ENCODE measurements at places on chromosomes 11 and 22.

GRCh38 chr11:11743216-11743615 is 98.6 kb upstream of the USP47 start:
- DNase-seq = no peak

- no peak for DNase-seq
Measured at GRCh38 chr11:46632502-46632901, 15.1 kb downstream of the ATG13 start.

- DNase-seq = peak; percentile 20
Measured at GRCh38 chr11:70031631-70032469, 46.3 kb upstream of the ANO1 start.

DNA sequence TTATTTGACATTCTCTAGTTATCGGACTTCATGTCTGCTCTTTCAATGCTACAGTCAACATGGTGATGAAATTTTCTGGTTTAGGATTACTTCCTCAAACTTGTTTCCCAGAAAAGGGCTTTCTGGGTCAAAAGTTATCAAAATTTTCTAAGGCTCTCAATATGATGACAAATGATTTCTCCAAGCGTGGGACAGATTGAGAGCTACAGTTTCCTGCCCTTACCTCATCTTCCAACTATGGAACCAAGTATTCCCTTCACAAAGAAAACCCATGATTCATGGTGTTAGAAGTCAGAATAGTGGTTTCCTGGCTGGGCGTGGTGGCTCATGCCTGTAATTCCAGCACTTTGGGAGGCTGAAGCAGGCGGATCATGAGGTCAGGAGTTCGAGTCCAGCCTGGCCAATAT is 17.8 kb downstream of the MYO18B start:
- no peak for DNase-seq

DNA sequence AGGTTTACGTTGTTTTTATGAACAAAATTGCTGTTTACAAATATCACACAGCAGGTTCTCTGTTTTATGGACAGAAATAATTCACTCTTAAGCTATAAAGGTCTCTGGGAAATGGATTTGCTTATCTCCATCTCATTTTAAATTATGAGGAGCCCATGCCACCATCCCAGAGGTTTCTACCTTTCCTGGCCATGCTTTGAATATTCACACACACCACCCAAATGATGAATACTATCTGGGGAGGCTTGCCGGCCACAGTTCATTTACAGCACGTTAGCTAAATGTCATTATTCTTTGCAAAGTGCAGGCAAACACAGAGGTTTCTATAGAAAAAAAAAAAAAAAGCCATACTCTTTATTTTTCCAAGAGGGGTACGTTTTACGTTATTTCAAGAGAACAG is 1446.7 kb downstream of the FAM181B start:
- no peak for DNase-seq

DNA sequence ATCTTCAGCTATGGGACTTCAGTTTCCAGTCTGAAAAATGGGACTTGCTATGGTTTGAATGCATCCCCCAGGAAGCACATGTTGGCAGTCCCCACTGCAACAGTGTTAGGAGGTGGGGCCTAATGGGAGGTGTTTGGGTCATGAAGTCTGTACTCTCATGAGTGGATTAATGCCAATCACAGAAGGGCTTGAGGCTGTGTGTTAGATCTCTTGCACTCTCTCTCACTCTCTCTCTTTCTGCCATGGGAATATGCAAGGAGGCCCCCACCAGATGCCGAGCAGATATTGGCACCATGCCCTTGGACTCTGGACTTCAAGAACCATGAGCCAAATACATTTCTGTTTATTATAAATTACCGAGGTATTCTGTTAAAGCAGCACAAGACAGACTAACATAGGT is 7.8 kb upstream of the AP1B1 start:
- no peak for DNase-seq

DNA sequence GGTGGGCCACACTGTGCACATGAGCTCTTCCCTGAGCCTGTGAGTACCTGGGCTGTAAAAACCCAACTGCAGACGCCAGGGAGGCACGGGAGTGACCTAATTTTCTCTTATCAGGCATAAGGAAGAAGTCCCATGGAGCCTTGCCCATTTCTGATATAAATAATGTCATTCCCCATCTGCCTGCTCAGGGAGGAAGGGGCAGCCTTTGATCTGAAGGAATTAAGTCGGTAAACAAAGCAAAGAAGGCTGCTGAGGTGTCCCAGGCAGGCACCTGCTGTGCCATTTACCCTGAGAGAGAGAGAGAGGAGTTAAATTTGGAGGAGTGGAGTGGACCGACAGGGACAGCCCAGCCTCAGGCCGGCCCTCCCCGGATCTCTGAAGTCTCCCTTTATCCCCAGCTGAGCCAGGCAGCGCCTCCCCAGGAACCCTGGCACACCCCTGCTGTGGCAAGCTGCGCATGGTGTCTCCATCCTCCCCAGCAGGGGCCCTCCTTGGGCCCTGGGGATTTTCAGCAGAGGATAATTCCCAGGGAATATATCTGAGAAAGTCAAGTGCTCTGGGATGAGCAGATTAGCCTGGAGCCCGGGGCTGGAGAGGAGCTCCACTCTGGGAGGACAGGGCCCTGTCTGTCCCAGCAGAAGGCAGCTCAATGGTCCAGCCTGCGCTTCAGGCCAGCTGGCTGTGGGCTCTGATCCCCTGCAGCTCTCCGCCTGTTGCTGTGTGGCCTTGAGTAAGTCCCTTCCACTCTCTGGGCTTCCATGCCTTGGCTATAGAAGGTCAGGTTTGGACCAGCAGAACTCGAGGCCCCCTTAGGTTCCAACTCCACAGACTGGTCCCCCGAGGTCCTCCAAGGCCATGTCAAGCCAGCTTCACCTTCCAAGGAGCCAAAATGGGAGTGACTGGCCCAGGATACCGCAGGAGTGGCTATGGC is 17.5 kb upstream of the CABP7 start:
- DNase-seq = no peak

DNA sequence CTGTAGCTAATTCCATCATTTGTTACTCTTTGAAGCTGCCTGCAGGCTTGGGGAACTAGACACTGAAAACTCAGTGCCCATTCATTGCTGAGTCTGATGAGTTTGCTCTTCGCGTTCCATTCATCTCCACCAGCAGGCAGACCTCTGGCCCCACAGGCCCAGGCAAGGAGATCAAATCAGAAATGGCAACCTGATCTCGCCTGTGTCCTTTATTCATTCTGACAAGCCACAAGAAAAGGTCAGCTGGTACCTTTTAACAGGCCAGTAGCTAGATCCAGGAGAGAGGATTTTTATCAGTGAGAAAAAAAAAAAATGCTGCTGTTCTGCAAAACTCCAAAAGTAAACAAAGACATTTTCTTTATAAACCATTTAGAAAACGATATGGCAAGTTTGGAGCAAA is 742.5 kb downstream of the ETS1 start:
- DNase-seq = no peak

DNA sequence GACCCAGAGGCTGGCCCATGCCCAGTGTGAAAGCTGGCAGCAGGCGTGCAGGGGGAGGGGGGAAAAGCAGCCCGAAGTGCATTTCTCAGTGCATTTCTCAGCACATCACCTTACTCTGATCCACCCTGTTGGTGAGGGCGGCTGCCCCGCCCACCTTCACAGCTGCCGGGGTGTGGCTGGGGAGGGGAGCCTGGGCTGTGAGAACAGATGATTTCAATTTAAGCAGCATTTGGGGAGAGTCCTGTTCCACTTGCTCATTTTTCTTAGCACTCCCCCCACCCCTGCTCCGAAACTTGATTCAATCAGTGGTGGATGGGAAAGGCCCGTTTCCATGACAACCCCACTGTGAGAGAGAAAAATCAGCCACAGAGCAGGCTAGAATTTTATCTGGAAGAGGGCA is 84.8 kb downstream of the SNX19 start:
- DNase-seq = no peak

DNA sequence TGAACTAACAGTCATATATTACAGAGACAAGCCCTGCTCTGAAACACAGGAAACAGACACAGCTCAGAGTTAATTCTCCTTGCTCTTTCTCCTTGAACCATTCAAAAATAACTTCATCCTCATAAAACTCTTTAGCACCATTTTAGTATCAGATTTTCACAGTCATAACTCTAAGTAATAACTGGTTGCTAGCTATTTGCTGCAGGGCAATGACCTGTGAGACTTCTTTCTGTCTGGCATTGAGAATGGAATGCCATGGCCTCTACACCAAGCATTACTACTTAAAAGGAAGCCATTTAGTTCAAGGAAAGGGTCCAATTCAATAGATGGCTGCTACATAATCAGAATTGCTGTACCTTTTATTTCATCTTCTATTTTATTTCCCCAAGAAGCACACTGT is 186.6 kb upstream of the CCDC90B start:
- no peak for DNase-seq

- DNase-seq = no peak
Measured at GRCh38 chr22:33209930-33210784, 152.0 kb upstream of the SYN3 start.

DNA sequence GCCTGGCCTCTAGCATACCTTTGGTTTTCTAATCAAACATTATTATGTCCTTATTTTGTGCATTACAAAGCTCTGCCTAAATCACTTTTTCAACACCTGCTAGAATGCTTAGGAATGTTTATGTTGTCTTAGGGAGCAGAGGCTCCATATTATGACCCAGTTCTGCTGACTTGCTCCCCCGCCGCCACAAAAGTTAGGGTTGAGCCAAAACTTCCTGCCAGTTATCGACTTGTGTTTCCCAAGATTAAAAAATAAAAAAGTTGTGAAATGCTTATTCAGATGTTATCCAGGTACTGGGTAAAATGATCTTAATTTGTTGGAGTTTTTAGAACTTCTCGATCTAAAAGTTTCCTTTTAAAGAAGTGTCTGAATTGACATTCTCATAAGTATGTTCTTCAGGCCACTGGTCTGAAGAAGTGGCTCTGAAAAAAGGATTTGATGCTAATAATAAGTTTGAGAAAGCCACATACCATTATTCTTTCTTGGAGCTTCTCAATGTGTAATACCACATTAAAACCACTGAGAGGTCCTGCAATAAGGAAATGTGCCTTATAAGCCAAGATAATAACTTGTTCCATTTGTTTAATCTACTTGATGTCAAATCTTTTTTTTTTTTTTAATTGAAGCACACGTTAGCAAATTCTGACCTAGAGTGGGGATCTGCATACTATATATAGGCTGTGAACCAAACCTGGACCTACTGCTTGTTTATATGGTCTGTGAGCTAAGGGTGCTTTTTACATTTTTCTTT is 2.2 kb downstream of the RNF185 start:
- DNase-seq = no peak

DNA sequence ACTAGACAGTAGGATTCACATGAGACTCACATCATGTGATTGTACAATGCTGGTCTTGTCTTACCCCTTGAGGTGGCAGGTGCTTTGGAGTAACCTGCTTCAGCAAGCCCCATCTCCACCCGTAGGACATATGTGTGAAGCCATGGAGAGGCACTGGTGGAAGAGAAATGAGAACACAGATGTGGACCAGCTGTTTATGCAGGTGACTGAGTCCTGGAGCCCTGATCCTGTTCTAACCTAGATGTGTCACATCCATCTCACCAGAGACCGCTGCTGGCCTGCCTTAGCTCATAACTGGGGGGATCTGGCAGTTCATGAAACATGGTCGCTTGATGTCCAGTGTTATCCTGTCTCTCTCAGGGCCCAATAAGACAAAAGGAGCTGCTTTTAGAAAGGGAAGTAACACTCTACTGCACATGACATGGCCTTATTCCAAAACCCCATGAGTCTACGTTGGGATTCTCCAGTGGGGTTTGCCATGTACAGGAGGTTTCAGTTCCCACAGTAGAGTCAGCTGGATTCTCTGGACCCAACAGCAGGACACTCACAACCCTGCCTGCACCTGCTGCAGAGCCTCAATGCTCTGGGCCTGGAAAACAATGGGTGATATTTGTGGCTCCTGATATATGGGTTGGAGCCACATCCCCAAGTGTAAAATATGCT is 62.0 kb downstream of the GGTLC2 start:
- DNase-seq = no peak

DNA sequence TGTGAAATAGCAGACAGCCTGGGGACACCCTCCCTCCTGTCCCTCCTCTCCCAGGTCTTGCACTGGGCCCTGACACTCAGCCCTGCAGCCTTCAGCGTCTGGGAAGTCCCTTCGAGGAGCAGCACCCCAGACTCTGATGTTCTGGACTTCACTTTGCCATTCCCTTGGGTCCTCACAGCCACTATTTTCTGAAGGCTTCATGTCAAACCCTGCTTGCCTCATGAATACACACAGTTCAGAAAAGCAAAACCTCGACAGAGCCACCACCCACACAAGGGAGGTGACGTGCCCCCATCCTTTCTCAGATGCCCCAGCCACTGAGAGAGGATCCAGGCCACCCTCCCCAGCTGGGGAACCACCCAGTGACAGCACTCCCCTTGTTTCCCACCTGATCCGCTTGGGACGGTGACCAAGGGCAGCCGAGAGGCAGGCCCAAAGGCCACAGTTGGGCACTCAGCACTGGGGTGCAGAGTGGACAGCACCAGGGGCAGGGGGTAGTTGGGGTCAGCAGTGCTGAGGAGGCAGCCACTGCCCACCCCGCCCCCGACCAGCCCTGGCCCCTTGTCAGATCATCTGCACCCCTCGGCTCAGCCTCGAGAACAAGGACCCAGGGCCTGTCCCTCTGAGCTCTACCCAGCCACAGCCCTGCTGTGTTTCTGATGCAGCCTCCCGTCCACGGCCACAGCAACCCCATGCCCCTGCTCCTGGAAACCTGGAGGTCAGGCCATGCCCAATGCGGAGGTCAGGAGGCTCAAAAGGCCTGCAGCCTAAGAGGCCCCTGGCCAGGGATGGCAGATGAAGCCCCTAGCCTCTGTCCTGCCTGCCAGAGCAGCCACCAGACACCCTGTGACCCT is 3.1 kb upstream of the TNNT3 start:
- DNase-seq = no peak

- DNase-seq = no peak
Measured at GRCh38 chr11:134365011-134365925, 33.5 kb downstream of the GLB1L2 start.

- no peak for DNase-seq
Measured at GRCh38 chr11:71307811-71308645, 55.7 kb upstream of the SHANK2 start.

DNA sequence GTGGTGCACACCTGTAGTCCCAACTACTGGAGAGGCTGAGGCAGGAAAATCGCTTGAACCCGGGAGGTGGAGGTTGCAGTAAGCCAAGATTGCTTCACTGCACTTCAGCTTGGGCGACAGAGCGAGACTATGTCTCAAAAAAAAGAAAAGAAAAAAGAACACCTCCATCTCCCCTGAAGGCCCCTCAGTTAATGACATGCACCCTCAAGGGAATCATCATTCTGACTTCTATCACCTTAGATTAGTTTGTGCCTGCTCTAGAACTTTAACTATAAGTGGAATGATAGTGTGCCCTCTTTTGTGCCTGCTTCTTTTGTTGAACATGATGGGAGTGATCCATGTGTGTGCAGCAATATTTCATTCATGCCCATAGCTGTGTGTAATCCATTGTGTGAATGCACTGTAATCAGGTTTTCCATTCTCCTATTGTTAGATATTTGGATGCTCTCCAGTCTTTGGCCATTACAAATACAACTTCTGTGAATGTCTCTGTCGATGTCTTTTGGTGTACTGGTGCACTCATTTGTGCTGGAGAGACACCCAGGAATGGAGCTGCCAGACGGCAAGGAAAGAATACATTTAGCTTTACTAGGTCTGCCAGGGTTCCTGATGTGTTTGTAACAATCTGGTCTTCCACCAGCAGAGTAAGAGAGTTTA is 883 bp upstream of the VPREB3 start:
- no peak for DNase-seq

GRCh38 chr11:6258571-6259081 is 1.0 kb upstream of the CCKBR start:
- DNase-seq = no peak

- no peak for DNase-seq
Measured at GRCh38 chr11:125344846-125345420, 151.1 kb downstream of the FEZ1 start.

Data from stimulated activated effector memory CD8-positive, alpha-beta T cell treated with anti-CD3 and anti-CD28 coated beads, Interleukin-12 subunit alpha, Interleukin-12 subunit beta, amount 100 ng/mL, for 72 hours (primary cell).